Fibroblast of lung (primary cell): ENCODE measurements at places on chromosomes 1 and 21. TPM values are rescaled to one million over a fixed set of nuclear protein-coding genes. Genes with fewer than 3 reads are reported as not detected.

LCE1A gene
- total RNA-seq: not detected in 2 replicates

FCGR2B gene
- total RNA-seq: not detected in 2 replicates

TSACC gene
- 0.50 TPM in 1 of 2 replicates, not detected in the other for total RNA-seq

CTPS1 gene
- 11.3 and 12.1 TPM in 2 replicates for total RNA-seq

GSTM5 gene
- total RNA-seq: 16.4 and 21.6 TPM in 2 replicates

NUF2 gene
- 0.51 and 4.6 TPM in 2 replicates for total RNA-seq

NEGR1 gene
- total RNA-seq: 0.77 and 3.1 TPM in 2 replicates

UTS2 gene
- total RNA-seq: not detected in 2 replicates

GPATCH4 gene
- total RNA-seq: 11.3 and 12.2 TPM in 2 replicates

IQCC gene
- total RNA-seq: 1.3 and 2.3 TPM in 2 replicates

GRCh38 chr1:82762829-82763532 lies 962.2 kb downstream of the ADGRL2 start:
- DNase-seq: peak; percentile 17
- no peak overlapping the region for H3K27ac ChIP-seq
- no peaks in the 10 kb centered on the region for H3K27me3 ChIP-seq
- no peaks in the 10 kb centered on the region for H3K36me3 ChIP-seq
- H3K4me3 ChIP-seq: no peak overlapping the region

GRCh38 chr1:115545791-115546733 lies 95.7 kb upstream of the VANGL1 start:
- peaks cover 13% of the 10 kb centered on the region for H3K4me1 ChIP-seq

DNA sequence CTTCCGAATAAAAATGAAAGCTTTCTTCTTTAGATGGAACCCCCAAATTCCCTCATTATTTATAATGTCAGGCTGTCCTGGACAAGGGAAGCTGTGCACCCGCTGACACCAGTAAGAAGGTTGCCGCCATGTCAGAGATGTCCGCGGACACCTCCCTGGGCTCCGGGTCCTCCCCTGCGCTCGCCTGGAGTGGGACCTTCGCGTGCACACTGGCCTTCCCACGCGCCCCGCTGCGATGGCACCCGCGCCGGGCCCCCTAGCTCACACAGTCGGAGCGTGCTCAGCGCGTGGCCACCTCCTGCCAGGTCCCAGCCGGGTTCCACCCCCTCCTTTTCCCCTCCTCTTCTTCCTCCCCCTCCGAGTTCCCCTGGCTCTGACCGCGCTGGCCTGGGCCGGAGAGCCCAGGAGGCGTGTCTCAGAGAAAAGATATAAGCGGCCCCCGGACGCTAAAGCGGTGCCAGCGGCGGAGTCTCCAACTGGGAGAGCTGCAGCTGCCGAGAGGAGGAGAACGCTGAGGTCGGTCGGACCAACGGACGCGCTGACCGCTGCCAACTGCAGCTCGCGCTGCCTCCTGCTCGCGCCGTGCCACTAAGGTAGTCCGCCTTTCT lies at the start of gene G0S2:
Gene G0S2, plus strand, starts transcription at position 456 of the 608 bp plus-strand sequence. CDS start 273 bp downstream, outside the sequence.
- H3K4me1 ChIP-seq: peaks cover 9% of the 10 kb centered on the region
- H3K27me3 ChIP-seq: no peaks in the 10 kb centered on the region
- no peak within 1 kb of the TSS for H3K27ac ChIP-seq
- H3K36me3 ChIP-seq: no peaks in the 10 kb centered on the region
- H3K4me3 ChIP-seq: peak within 1 kb of the TSS; percentile 65
- DNase-seq: peak; percentile 39

DNA sequence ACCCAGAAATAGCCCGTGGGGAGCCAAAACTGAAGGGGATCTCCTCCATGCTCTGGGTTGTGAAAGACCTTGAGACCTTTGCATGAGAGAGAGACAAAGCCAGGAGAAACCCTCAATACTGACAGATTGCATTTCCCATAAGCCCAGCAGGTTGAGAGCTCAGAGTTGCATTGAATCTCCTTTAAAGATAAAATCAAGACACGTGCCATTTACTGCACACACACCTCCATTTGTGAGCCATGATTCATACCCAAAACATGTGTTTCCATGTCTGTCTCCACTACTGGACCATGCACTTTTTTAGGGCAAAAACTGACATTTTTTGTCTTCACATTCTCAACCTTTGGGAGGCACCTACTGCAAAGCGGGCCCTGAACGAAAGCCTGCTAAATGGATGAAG lies 144.0 kb upstream of the NRIP1 start:
- DNase-seq: no peak
- H3K4me3 ChIP-seq: no peak overlapping the region
- no peaks in the 10 kb centered on the region for H3K4me1 ChIP-seq
- H3K27me3 ChIP-seq: no peaks in the 10 kb centered on the region
- no peaks in the 10 kb centered on the region for H3K36me3 ChIP-seq
- no peak overlapping the region for H3K27ac ChIP-seq

DNA sequence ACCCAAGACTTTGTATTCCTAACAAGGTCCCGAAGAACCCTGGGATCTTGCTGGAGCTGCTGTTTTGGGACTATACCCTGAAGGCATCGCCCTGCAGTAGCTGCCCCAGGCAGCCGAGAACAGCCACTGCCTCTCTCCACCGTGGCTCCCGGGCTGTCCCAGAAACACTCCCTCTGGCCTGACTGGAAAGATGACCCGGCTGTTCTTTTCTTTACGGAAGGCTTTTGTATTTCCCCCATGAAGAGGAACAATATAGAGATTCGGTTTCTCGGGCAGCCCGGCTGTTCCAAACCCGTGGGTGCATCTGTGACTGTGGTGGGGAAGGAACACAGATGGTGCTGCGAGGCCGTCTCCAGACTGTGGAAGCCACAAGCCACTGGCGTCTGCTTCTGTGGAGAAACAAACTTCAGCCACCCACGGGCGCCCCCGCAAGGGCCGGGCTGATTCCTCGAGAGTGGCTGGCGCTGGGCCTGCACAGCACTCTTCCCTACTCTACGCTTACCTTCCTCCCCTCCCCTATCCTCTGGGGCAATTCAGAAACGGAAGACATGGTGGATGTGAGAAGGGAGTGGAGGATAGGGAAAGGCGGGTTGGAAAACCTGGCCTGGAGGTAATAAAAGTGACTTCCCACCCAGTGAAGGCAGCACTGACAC lies 33.7 kb upstream of the VASH2 start:
- DNase-seq: peak; percentile 63
- H3K4me1 ChIP-seq: no peaks in the 10 kb centered on the region
- H3K36me3 ChIP-seq: no peaks in the 10 kb centered on the region
- H3K27ac ChIP-seq: no peak overlapping the region
- no peak overlapping the region for H3K4me3 ChIP-seq
- H3K27me3 ChIP-seq: peaks cover 11% of the 10 kb centered on the region

- H3K36me3 ChIP-seq: no peaks in the 10 kb centered on the region
- no peak for DNase-seq
- no peaks in the 10 kb centered on the region for H3K27me3 ChIP-seq
- H3K4me3 ChIP-seq: no peak overlapping the region
- H3K27ac ChIP-seq: no peak overlapping the region
These were observed 63.5 kb downstream of the DISC1 start for GRCh38 chr1:231690059-231690458.

DNA sequence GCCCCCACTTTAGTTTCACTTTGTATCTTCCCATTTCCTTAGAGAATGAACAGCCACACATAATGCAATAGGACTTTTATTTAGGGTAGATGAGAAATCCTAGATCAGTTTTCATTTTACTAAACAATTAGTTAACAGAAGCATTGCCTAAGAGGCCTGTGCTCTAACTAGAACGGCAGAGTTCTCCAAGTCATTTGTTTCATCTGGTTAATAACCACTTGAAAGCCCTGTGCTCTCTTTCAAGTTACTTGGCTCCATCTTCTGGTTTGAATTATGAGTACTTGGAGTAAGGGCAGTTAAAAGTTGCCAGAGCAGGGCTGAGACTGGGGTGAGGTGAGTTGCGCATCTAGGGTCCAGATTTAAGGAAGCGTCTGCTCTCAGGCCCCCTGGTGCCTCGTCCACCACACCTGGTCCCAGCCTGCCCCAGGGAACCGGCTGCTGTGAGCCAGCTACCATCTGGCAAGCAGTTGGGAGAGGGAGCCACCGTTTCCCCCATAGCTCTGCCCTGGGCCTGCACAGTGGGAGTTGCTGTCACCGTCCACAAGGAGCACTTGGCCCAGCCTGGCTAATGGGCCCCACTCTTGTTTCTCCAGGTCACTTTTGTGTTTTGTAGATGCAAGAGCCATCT lies 18.1 kb upstream of the SLC44A3 start:
- H3K4me1 ChIP-seq: peaks cover 24% of the 10 kb centered on the region
- H3K4me3 ChIP-seq: peak overlapping the region; percentile 5
- no peaks in the 10 kb centered on the region for H3K27me3 ChIP-seq
- H3K27ac ChIP-seq: peak overlapping the region; percentile 40

GRCh38 chr21:28602546-28602945 lies 390.1 kb downstream of the LTN1 start:
- H3K4me3 ChIP-seq: no peak overlapping the region
- DNase-seq: no peak
- no peaks in the 10 kb centered on the region for H3K36me3 ChIP-seq
- H3K4me1 ChIP-seq: no peaks in the 10 kb centered on the region
- H3K27ac ChIP-seq: no peak overlapping the region

- no peaks in the 10 kb centered on the region for H3K36me3 ChIP-seq
- H3K27ac ChIP-seq: no peak overlapping the region
- H3K27me3 ChIP-seq: no peaks in the 10 kb centered on the region
- peaks cover 3% of the 10 kb centered on the region for H3K4me1 ChIP-seq
These were observed 54.4 kb downstream of the CNIH3 start for GRCh38 chr1:224670506-224670905.

DNA sequence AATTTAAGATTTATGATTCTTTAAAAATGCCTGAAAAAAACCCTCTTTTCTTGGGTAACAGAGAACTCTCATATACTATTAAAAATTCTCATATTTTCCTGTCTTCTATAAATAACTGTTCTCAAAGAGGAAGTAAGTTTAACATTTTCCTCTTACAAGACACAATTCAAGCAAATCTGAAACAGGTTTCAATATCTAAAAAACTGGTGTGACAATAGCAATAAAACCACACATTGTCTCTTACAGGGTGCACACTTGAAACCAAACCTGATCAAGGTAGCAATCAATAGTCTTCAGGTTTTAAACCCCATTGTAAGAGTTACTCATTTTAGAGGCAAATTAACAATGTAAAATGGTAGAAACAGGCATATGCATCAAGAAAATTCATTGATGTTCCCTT lies 28.0 kb downstream of the FUBP1 start:
- no peak for DNase-seq
- no peaks in the 10 kb centered on the region for H3K27me3 ChIP-seq
- H3K4me3 ChIP-seq: no peak overlapping the region
- peaks cover 12% of the 10 kb centered on the region for H3K36me3 ChIP-seq
- no peaks in the 10 kb centered on the region for H3K4me1 ChIP-seq

- no peak overlapping the region for H3K4me3 ChIP-seq
- H3K27ac ChIP-seq: no peak overlapping the region
- no peaks in the 10 kb centered on the region for H3K36me3 ChIP-seq
- DNase-seq: no peak
These were observed 3.8 kb upstream of the KRTAP19-8 start for GRCh38 chr21:31042080-31042464.

- H3K27me3 ChIP-seq: no peaks in the 10 kb centered on the region
- H3K4me3 ChIP-seq: no peak overlapping the region
- DNase-seq: peak; percentile 65
- H3K27ac ChIP-seq: no peak overlapping the region
- no peaks in the 10 kb centered on the region for H3K4me1 ChIP-seq
These were observed 420.9 kb upstream of the CAMK1G start for GRCh38 chr1:209162651-209163050.

- no peak overlapping the region for H3K27ac ChIP-seq
- H3K36me3 ChIP-seq: no peaks in the 10 kb centered on the region
- H3K4me1 ChIP-seq: no peaks in the 10 kb centered on the region
- H3K4me3 ChIP-seq: no peak overlapping the region
These were observed 24.7 kb downstream of the HMGCS2 start for GRCh38 chr1:119743776-119744597.

- H3K27me3 ChIP-seq: no peaks in the 10 kb centered on the region
- H3K4me3 ChIP-seq: no peak overlapping the region
- H3K4me1 ChIP-seq: no peaks in the 10 kb centered on the region
- no peak for DNase-seq
- H3K36me3 ChIP-seq: no peaks in the 10 kb centered on the region
- H3K27ac ChIP-seq: no peak overlapping the region
These were observed 85.9 kb downstream of the KCNJ15 start for GRCh38 chr21:38342739-38343138.

DNA sequence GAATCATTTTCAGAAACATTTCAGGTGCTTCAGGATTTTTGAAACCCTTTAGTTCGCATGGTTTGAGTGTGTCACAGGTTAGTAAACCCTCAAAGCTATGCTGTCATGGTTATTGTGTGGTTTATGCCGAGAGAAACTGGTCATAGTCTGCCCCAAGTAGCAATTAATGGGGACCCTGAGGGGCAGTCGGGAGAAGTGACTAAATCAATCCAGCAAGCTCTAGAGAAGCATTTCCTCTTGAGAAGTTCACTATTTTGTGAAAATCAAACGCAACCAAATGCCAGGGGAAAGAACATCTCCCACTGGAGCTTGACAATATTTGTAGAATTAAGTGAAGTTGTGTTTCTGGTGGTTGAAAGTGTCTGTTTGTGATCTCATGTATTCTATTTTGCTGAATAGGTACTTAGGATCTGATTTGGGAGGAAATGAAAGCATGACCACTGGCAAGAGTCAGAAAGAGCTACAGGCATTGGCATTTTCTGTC lies 63.0 kb upstream of the BACH1 start:
- no peak overlapping the region for H3K4me3 ChIP-seq
- no peak for DNase-seq
- H3K27ac ChIP-seq: no peak overlapping the region
- H3K4me1 ChIP-seq: peaks cover 7% of the 10 kb centered on the region
- no peaks in the 10 kb centered on the region for H3K27me3 ChIP-seq

DNA sequence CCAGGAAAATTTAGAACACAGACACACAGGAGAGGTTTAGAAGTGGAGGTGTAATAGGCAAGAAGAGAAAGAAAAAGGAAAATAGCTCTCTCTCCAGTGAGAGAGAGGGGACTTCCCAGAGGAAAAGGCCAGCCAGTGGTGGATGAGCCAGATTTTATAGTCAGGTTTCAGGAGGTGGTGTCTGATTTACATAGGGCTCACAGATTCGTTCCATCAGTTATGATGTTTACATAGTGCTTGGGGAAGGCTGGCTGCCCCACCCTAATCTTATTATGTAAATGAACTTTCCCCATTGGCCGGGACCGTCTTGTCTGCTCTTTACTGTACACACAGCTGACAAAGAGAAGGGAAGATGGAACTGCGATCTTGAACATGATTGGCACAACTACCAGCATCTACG lies 797.3 kb downstream of the PLA2G4A start:
- no peaks in the 10 kb centered on the region for H3K36me3 ChIP-seq
- H3K4me3 ChIP-seq: no peak overlapping the region

DNA sequence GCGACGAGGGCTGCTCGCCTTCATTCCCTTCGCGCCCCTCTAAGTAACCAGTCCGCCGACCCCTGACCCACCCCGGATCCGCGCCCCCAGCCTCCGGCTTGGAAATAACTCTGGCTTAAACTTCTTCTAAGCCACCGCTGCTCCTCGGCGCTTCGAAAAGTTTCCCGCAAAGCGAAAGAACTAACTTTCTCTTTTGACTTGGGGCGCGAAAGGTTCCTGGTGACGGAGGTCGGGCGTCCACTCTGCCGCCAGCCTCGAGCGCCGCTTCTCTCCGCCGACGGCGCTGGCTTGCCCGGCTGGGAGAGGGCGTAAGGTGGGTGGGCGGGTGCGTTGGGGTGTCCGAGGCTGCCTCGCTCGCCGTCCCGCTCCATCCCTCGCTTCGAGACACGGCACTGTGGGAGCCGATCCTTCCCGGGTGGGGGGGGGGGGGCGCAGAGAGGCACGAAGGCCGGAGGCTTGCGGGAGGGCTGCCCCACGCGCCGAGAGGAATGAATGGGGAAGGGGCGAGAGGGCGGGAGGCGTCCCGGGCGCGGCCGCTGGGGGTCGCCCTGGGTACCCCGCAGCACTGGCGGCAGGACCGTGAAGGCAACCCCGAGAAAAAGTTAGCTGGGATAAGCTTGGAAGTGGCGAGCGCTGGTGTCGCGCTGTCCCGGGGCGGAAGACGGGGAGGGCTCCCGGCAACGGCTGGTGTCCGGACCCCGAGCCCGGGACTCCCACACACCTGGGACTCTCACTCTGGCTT lies 569 bp downstream of the ATF3 start:
- peak overlapping the region; percentile 95 for H3K27ac ChIP-seq
- H3K4me3 ChIP-seq: peak overlapping the region; percentile 87
- peaks cover 12% of the 10 kb centered on the region for H3K4me1 ChIP-seq
- peaks cover under 1% of the 10 kb centered on the region for H3K36me3 ChIP-seq
- peaks cover 39% of the 10 kb centered on the region for H3K27me3 ChIP-seq
